ENCODE measurements at places on chromosomes 6 and 20.
A peak's percentile ranks its signal among the peaks of the same experiment; 100 is the strongest.

DNA sequence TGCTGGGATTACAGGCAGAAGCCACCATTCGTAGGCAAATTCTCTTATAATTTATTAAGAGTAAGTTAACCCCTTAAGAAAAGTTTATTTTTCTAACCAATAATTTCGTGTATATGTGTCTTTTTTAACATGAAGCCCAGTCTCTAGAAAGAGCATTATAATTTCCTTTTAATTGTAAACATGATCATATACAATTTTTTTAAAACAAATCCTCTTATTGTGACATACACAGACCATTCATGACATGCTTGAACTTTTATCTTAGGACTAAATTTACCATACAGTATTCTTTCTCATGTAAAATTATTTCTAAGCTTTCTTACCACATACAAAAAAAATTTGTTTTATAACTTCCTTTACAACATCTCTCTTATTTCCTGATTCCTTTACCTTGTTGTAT, 6.7 kb downstream of the ACOT13 start:
- no peak for DNase-seq

- peak; percentile 87 for DNase-seq
Observed at GRCh38 chr20:49928411-49929141, 7.6 kb upstream of the RNF114 start.

GRCh38 chr6:115617031-115617430, 443.7 kb downstream of the FRK start:
- DNase-seq, result no peak

GRCh38 chr20:62120990-62121775, 1.1 kb upstream of the LSM14B start:
- peak; percentile 62 for DNase-seq

DNA sequence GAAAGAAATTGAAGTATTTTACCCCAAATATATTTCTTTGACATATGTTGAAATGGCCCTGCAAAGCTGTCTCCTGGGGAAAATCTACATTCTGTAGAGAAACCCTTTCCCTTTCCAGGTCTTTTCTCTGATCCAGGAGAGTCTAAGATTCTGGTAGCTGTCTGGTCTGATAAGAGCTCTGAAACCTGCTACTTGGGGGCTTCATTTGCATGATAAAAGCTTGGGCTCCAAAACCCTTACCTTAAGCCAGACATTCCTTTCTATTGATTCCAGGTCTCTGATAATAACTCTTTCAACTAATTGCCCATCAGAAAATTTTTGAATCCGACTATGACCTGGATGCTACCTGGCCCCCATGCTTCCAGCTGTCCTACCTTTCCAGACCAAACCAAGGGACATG, 169.2 kb upstream of the C6orf118 start:
- DNase-seq, result no peak

DNA sequence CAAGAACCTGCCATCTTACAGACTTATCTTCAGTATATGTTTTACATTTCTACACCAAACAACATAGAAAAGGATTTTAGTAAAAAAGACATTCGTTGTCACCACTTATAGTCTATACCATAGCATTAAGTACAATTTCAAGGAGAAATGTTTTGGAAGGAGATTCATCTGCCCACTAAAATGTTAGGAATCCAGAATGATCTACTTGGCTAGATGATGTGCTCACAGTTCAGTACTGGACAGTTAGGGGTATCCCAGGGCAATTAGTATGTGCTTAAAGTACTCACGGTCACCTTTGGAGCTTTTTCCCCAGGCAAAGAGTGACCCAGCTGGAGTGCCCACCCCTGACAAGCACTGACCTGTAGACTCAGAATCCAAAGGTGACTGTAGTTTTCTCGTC, 222.9 kb downstream of the SLC24A3 start:
- DNase-seq, result no peak

DNA sequence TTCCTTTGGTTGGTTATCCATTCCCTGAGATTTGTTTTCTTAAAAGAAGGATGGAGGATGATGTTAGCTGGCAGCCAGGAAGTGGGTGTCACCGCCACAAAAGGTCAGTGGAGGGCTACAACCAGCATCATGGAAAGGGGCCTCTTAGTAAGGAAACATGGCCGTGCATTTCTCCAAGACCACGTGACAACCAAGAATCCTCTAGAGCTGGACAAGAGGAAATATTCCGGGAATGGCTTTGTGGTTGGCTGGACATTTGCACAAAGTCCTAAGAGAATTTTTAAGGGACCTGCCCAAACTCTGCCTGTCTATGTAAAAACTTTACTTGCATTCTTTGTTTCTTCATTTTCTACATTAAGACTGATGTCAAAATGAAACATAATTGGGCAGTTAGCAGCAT, 399.9 kb upstream of the MARCKS start:
- no peak for DNase-seq

Measured in AML-193 (cell line).